ENCODE measurements at places on chromosomes 5 and 9. TPM values are rescaled to one million over a fixed set of nuclear protein-coding genes. Genes with fewer than 3 reads are reported as not detected.

GRCh38 chr5:1140818-1141189 is 28.9 kb upstream of the SLC12A7 start:
- H3K4me1 ChIP-seq = no peaks in the 10 kb centered on the region
- H3K4me3 ChIP-seq = no peak overlapping the region
- H3K36me3 ChIP-seq = peaks cover 2% of the 10 kb centered on the region
- H3K27ac ChIP-seq = no peak overlapping the region
- DNase-seq = no peak
- no peaks in the 10 kb centered on the region for H3K27me3 ChIP-seq

DNA sequence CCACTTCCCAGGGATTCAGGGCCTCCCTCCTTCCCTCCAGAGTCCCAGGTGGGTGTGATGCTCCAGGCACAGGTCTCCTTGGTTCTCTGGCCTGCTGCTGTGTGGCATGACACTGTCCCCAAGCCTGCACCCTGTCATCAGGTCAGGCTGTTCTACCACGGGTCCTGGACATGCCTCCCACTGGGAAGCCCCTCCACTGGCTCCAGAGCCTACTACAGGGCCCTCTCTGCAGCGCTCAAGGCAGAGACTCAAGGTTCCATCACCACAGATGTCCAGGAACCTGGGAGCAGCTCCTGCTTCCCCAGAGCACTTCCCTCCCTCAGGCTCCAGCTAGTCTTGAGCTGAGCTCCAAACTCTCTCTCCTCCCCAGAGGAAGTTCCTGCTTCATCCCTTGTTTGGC is 237.3 kb downstream of the PBX3 start:
- H3K4me1 ChIP-seq = no peaks in the 10 kb centered on the region
- no peaks in the 10 kb centered on the region for H3K36me3 ChIP-seq
- H3K27me3 ChIP-seq = no peaks in the 10 kb centered on the region
- H3K27ac ChIP-seq = no peak overlapping the region
- no peak overlapping the region for H3K4me3 ChIP-seq
- DNase-seq = no peak

DNA sequence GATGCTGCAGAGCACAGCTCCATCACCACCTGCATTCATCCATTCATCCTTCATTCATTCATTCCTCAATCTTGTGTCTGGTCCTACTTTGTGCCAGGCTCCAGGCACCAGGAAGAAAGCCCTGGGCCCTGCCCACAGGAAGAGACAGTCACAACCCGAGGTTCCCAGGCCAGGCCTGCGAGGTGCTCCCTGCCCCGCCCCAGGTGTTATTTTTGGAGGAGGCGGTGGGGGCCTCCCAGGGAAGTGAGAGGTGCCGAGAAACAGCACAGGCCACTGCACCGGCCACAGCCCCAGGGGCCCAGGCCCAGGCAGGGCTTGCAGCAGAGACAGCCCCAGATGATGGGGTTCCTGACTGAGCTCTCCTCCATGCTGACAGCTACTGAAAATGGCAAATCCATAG is 33.4 kb downstream of the VAV2 start:
- H3K4me1 ChIP-seq = peaks cover 14% of the 10 kb centered on the region
- no peak for DNase-seq
- no peak overlapping the region for H3K4me3 ChIP-seq
- H3K36me3 ChIP-seq = no peaks in the 10 kb centered on the region
- no peaks in the 10 kb centered on the region for H3K27me3 ChIP-seq

GRCh38 chr5:54760182-54760935 is 225.0 kb downstream of the ESM1 start:
- no peak for DNase-seq
- no peaks in the 10 kb centered on the region for H3K4me1 ChIP-seq
- H3K36me3 ChIP-seq = no peaks in the 10 kb centered on the region
- H3K27me3 ChIP-seq = no peaks in the 10 kb centered on the region

- H3K4me1 ChIP-seq = no peaks in the 10 kb centered on the region
- no peak overlapping the region for H3K27ac ChIP-seq
- H3K36me3 ChIP-seq = no peaks in the 10 kb centered on the region
- H3K4me3 ChIP-seq = no peak overlapping the region
Measured at GRCh38 chr5:56264417-56265025, 31.4 kb upstream of the ANKRD55 start.

- no peak overlapping the region for H3K4me3 ChIP-seq
- peak; percentile 43 for DNase-seq
- peaks cover 3% of the 10 kb centered on the region for H3K4me1 ChIP-seq
Measured at GRCh38 chr5:142922223-142922952, 152.2 kb downstream of the ARHGAP26 start.

The PCDHGA3 gene
- polyA plus RNA-seq = 0.24 TPM

- H3K27me3 ChIP-seq = no peaks in the 10 kb centered on the region
- no peak overlapping the region for H3K4me3 ChIP-seq
- no peak for DNase-seq
- no peaks in the 10 kb centered on the region for H3K36me3 ChIP-seq
Measured at GRCh38 chr5:56569076-56569475, 246.3 kb upstream of the MAP3K1 start.

GRCh38 chr9:124780060-124780756 is 3.3 kb downstream of the OLFML2A start:
- peaks cover 5% of the 10 kb centered on the region for H3K27me3 ChIP-seq
- H3K36me3 ChIP-seq = no peaks in the 10 kb centered on the region
- no peak overlapping the region for H3K4me3 ChIP-seq
- DNase-seq = no peak

DNA sequence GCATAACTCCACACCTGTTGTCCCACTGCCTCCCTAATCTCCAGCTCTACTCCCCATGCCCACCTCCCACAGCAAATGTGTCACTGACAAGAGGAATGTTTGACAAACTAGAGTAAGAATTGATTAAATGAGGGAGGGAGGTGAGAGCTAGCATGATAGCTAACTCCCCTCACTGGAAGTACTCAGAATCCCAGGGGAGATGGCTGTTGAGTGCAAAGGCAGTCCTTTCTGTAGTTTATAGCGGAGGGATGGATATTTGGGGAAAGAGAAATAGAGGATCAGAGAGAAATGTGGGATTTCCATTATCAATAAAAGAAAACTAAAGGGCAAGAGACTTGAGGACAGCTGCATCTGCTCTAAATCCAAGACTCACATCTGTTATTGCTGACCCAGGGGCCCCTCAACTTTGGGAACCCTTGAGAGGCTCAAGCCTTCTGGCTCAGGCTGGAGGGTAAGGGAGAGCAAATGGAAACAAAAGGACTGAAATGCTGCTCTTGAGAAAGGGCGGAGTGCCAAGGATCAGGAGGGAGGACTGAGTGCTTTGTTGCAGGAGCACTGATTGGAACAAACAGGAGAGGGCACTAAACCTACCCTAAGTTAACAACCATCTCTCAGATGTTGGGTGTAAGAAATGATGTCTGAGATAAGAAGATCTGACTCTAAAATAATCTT is 372.1 kb downstream of the NTRK2 start:
- no peak overlapping the region for H3K27ac ChIP-seq
- H3K4me1 ChIP-seq = no peaks in the 10 kb centered on the region
- H3K4me3 ChIP-seq = no peak overlapping the region
- H3K36me3 ChIP-seq = no peaks in the 10 kb centered on the region

DNA sequence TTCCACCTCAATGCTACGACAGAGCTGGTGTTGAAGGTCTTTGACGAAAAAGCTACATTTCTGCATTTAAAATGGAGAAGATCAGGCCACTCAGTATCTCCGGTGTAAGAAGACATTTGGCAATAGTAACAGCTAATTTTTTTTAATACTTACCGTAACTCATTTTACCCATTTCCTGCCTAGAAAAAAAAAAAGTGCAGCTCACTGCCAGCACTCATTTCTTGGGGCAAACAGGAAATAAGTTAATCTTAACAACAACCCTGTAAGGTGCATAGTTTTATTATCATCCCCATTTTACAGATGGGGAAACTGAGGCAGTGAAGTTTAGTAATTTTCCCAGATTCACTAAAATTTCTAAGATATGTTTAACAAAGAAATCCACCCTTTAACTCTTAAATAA is 27.4 kb upstream of the KCNMB1 start:
- no peak for DNase-seq
- no peak overlapping the region for H3K27ac ChIP-seq
- H3K4me3 ChIP-seq = no peak overlapping the region
- no peaks in the 10 kb centered on the region for H3K36me3 ChIP-seq
- no peaks in the 10 kb centered on the region for H3K4me1 ChIP-seq
- no peaks in the 10 kb centered on the region for H3K27me3 ChIP-seq

The SLCO6A1 gene
- polyA plus RNA-seq = not detected

- no peaks in the 10 kb centered on the region for H3K27me3 ChIP-seq
- H3K4me3 ChIP-seq = no peak overlapping the region
- no peaks in the 10 kb centered on the region for H3K36me3 ChIP-seq
- peaks cover 4% of the 10 kb centered on the region for H3K4me1 ChIP-seq
- H3K27ac ChIP-seq = no peak overlapping the region
Measured at GRCh38 chr9:21331676-21332402, 3.4 kb downstream of the KLHL9 start.

DNA sequence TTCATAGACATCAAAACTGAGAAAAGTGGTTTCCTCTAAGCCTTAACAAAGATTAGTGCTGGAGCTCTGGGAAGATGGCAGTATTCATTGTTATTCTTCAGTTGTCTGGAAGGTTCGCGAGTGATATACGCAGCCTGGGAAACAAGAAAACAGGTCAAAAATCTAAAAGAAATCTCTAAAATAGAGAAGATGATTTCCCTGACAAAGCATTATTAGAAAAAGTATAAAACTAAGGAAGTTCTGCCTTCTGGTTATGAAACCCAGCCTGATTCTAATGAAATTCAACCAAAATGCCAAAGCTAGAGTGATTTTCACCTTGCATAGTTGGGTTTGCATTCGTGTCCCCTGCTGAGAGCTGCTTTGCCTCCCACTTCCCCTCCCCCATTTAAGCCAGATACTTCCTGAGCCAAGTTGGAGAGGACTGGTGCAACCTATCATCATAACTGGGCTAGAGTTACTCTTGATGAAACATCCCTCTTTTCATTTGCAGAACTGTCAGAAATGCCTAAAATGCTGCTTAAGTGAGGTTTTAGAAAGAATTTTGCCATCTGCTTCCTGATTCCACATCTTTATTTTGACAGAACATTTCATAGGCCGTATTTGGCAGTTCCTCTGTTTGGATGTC is 48.4 kb downstream of the NDFIP1 start:
- H3K27ac ChIP-seq = no peak overlapping the region
- no peak for DNase-seq
- H3K4me3 ChIP-seq = no peak overlapping the region

DNA sequence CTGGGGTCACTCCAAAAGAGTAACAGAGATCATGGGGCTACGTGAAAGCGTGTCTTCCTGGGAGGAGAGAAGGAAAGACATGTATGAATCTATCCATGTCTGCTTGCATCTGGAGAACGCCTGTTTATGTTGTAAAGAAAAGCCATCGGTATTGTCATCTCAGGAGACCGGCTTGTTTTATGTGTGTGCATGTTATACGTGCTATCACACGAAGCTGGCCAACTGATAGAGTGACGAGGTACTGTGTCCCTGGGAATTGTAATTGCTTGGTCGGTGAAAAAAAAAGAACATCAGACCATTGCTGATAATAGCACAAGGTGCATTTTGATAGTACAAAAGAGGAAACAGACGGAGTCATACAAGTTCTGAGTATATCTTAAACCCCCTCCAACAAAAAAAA is 370 bp upstream of the CDH6 start:
- H3K36me3 ChIP-seq = no peaks in the 10 kb centered on the region
- DNase-seq = peak; percentile 54
- no peaks in the 10 kb centered on the region for H3K27me3 ChIP-seq
- H3K4me1 ChIP-seq = no peaks in the 10 kb centered on the region
- H3K27ac ChIP-seq = peak overlapping the region; percentile 34

DNA sequence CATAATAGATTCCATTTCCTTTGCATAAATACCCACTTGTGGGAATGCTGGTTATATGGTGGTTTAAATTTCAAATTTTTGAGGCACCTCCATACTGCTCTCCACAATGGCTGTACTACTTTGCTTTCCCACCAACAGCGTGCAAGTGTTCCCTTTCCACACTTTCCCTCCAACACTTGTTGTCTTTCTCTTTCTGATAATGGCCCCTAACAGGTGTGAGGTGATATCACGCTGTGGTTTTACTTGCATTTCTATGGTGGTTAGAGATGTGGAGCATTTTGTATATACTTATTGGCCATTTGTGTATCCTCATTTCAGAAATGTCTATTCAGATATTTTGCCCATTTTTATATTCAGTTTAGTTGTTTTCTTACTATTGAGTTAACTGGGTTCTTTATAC is 34.6 kb downstream of the CTSL start:
- no peaks in the 10 kb centered on the region for H3K4me1 ChIP-seq
- no peak overlapping the region for H3K27ac ChIP-seq
- DNase-seq = no peak

The PIP5K1B gene
- 54.0 TPM for polyA plus RNA-seq

The ENTPD2 gene
- polyA plus RNA-seq = 11.0 TPM

GRCh38 chr9:127931092-127931881 is 710 bp upstream of the PIP5KL1 start:
- no peak for DNase-seq
- peak overlapping the region; percentile 6 for H3K27ac ChIP-seq
- peaks cover 50% of the 10 kb centered on the region for H3K27me3 ChIP-seq
- H3K4me1 ChIP-seq = peaks cover 13% of the 10 kb centered on the region

GRCh38 chr9:93096131-93096802 is at the start of gene CARD19:
TSS of gene CARD19 (plus strand) at chr9:93096217. CDS start at chr9:93096346, 129 bp downstream.
- peak within 1 kb of the TSS; percentile 98 for H3K27ac ChIP-seq
- H3K27me3 ChIP-seq = no peaks in the 10 kb centered on the region
- H3K4me3 ChIP-seq = peak within 1 kb of the TSS; percentile 87
- no peaks in the 10 kb centered on the region for H3K36me3 ChIP-seq

DNA sequence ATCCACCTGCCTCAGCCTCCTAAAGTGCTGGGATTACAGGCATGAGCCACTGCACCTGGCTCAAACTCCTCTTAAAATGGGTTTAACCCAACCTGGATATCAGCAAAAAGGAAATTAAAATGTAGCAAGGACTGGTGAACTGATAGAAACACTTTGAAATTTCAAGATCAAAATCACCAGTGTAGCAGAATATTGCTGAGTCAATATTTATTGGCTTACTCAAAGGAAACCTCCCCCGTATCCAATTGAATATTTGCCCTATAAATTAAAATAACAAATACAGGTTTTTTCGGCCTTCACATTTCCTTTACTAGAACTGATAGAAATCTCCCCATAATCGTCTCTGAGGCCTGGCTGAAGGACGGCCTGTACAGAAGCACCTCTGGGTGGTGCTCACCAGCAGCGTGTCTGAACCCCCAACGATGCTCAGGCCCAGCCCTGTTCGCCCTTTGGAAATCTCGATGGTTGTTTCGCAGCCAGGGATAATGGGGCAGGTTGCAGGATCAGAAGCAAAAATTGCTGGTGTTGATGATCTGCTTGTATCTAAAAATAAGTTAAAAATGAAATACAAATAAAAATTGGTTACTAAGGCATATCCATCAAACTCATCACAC is 156.6 kb downstream of the MPDZ start:
- H3K27me3 ChIP-seq = no peaks in the 10 kb centered on the region
- H3K4me3 ChIP-seq = no peak overlapping the region
- no peak for DNase-seq
- no peaks in the 10 kb centered on the region for H3K4me1 ChIP-seq
- peaks cover 17% of the 10 kb centered on the region for H3K36me3 ChIP-seq

All from small intestine (tissue), 16 donors.